Activated naive CD4-positive, alpha-beta T cell (primary cell): ENCODE measurements at places on chromosomes 3 and 15.

DNA sequence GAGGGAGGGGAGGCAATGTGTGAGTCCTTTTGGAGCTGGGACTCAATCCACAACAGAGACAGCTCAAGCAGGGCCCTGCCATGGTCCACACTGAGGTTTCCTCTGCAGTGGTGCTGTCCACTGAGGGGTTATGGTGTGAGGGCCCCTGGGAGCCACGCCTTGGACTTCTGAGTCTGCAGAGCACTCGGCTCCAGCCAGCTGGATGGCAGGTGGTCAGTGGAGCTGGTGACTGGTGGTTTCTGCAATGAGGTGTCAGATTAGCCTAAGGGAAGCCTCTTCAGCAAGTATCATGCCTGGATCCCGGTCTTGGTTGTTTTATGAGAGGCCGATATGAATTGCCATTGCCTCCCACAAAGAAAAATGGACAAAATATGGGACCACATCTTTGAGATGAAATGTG is 21.7 kb downstream of the LSM3 start:
- DNase-seq, result no peak

GRCh38 chr3:13344663-13345062 is 75.5 kb downstream of the NUP210 start:
- no peak for DNase-seq

DNA sequence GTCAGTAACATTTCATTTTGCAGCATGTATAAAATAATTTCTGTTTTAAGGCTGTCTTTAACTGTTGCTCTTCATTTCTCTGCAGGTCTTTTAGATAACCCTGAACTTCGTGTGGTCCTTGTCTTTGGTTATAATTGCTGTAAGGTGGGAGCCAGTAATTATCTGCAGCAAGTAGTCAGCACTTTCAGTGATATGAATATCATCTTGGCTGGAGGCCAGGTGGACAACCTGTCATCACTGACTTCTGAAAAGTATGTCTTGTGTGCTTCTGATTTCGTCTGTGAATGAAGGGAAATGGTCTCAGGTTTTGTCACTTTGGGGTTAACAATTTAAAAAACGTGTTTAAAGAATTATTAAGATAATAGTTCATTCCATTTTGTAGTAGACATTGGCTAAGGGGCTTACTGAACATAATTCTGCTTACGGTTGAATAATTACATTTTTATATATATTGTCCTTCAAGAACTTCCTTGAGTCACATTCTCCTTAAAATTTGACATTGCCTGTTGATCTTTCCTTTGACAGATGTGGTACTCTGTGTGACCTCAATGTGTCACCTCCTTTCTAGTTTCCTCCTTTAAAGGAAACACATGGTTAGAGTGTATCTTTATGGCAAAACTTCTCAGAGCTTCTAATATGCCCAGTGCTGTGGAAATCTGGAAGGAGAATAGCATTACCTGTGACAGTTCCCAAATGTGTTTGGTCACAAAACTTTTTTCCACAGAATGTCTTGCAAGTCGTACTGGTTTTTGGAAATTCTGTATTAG is 26.3 kb downstream of the FBXO22 start:
- no peak for DNase-seq

DNA sequence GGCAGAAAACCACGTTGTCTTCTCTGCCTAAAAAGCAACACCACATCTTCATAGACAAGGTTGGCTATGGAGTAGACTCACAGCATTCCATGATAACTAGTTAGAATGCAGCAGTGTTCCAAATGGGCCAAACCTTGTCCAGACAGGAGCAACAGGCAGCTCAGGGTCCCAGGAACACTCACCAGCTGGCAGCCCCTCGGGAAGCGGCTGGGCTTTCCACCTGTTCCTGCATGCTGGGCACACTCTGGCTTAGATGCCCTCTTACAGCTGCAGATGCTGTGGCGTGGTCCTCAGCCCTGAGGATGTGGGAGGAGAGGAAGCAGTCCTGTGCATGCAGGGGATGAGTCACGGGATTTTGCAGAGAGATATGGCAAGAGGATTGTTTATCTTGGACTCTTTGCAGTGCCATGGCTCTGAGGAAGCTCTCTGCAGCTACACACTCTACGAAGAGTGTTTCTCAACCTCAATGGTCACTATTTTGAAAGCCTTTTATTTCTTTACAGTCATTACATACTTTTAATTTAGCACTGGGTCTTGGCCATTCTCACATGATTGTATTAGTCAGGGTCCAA is 11.3 kb downstream of the NRROS start:
- no peak for DNase-seq

- no peak for DNase-seq
Measured at GRCh38 chr3:157125101-157125500, 34.8 kb downstream of the CCNL1 start.

DNA sequence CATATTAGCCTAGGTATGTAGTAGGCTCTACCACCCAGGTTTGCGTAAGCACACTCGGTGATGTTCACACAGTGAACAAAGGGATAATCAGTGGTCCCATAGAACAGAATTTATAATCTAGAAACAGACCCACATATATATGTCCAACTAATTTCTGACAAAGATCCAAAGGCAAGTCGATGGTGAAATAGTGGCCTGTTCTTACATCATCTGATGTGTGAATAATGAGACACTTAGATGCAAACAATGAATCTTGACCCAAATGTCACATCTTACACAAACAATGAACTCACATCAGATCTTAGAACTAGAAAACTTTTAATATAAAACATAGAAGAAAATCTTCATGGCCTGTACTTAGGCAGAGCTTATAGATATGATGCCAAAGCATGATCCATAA is 17.6 kb upstream of the TM2D3 start:
- no peak for DNase-seq

GRCh38 chr15:71115567-71116351 is 488 bp downstream of the THSD4 start:
- DNase-seq, result no peak

GRCh38 chr3:53577506-53577905 is 83.1 kb downstream of the CACNA1D start:
- DNase-seq, result no peak

DNA sequence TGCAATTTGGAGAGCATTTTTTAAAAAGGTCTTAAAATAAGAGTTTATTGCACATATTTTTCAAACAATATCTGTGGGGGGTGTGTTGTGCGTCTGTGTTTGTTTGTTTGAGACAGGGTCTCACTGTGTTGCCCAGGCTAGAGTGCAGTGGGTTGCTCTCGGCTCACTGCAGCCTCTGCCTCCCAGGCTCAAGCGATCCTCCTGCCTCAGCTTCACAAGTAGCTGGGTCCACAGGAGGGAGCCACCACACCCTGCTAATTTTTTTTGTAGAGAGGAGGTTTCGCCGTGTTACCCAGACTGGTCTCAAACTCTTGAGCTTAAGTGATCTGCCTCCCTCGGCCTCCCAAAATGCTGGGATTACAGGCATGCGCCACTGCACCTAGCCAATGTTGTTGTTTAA is 2.7 kb downstream of the MLF1 start:
- DNase-seq, result no peak

DNA sequence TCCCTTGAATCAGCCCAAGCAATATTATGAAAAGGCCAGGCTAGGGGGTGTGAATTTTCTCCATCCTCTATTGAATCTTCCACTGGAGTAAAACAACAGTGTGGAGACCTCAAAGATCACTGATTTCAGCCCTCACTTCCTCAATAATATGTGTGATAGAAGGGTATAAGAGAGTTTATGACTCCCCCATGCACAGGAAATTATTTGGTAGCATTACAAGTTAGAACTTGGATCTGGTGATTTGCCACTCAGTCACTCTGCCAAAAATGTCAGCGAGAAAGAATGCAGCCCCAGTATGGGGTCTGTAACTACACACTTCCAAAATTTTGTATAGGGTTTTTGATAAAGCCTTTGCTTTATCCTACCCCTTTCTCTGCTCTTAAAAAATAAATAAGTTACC is 81.0 kb upstream of the KCNMB2 start:
- no peak for DNase-seq
